ENCODE measurements at places on chromosomes 5 and 9.

GRCh38 chr5:52771343-52772039, 16.2 kb upstream of the ITGA1 start:
- no peak for DNase-seq

DNA sequence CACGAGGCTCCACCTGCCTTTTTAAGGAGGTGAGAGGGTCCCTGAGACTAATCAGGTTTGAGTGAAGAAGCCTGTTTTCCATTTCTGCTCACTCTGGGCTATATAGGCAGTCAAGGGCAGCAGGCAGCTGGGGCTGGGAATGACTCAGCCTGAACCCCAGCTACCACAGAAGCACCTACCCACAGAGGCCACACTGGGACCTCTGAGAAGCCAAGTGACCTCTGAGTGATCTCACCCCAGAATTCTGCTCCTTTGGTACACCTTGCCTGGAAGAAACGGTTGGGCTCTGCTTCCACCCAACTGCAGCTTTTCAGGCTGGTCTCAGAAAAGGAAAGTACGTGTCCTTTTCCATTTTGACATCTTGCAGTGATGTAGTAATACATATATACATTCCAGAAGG, 6.8 kb downstream of the FAM219A start:
- no peak for DNase-seq

- DNase-seq, result no peak
Observed at GRCh38 chr9:91187311-91187964, 174.3 kb downstream of the AUH start.

DNA sequence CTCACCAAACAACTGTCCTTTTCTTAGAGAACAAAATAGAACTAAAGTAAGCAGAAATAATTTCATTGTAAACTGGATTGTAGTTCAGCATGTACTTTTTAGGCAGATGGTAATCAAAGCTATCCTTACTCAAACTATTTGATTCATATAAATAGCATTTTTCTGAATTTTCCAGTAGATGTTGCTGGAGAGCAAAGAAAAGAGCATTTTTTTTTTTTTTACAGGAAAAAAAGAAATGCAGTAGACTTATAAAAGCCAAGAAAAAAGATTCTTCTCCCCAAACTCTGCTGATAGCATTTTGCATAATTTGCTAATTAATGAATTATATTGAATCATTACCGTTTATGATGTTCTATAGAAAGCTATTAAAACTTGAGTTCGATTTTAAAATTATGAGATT, 715.3 kb upstream of the WWC1 start:
- DNase-seq, result no peak

- no peak for DNase-seq
Observed at GRCh38 chr5:68048516-68048915, 167.0 kb upstream of the PIK3R1 start.

- no peak for DNase-seq
Observed at GRCh38 chr9:129806061-129806460, 3.1 kb downstream of the TOR1B start.

Measured in stimulated activated CD8-positive, alpha-beta memory T cell treated with anti-CD3 and anti-CD28 coated beads, Interleukin-12 subunit alpha, Interleukin-12 subunit beta, amount 100 ng/mL, for 4 hours (primary cell).